ENCODE measurements at places on chromosomes 12 and 14.

DNA sequence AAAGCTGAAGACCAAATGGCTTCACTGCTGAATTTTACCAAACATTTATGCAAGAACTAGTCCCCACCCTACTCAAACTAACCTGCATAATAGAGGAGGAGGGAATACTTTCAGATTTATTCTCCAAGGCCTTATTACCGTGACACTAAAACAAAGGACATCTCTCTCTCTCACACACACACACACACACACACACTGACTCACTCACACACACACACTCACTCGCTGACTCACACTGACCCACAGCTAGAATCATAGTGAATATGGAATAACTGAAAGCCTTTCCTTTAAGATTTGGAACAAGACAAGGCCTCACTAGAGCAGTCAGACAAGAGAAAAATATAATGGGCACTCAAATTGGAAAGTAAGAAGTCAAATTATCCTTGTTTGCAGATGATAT is 1014.1 kb downstream of the TMTC2 start:
- no peak for DNase-seq

DNA sequence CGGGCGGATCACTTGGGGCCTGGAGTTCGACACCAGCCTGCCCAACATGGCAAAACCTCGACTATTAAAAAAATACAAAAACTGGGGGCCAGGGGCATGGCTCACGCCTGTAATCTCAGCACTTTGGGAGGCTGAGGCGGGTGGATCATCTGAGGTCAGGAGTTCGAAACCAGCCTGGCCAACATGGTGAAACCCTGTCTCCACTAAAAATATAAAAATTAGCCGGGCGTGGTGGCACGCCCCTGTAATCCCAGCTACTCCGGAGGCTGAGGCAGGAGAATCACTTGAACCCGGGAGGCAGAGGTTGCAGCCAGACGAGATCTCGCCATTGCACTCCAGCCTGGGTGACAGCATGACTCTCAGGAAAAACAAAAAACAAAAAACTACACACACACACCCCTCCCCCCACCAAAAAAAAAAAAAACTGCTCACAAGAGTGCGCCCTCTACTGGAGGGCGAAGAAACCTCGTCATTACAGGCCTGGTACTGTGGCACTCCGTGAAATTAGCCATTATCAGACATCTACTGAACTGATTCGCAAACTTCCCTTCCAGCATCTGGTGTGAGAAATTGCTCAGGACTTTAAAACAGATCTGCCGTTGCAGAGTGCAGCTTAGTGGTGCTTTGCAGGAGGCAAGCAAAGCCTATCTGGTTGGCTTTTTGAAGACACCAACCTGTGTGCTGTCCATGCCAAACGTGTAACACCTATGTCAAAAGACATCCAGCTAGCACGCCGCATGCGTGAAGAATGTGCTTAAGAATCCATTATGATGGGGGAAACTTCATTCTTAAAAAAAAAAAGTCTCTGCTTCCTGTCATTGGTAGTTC is 7.7 kb downstream of the PPP1R3E start:
- DNase-seq, result peak; percentile 27

- DNase-seq, result no peak
Measured at GRCh38 chr14:45906257-45906656, 653.3 kb upstream of the MIS18BP1 start.

- no peak for DNase-seq
Measured at GRCh38 chr12:572532-572899, 90.7 kb downstream of the NINJ2 start.

GRCh38 chr12:56040151-56040550 is 1.6 kb upstream of the RPS26 start:
- no peak for DNase-seq

DNA sequence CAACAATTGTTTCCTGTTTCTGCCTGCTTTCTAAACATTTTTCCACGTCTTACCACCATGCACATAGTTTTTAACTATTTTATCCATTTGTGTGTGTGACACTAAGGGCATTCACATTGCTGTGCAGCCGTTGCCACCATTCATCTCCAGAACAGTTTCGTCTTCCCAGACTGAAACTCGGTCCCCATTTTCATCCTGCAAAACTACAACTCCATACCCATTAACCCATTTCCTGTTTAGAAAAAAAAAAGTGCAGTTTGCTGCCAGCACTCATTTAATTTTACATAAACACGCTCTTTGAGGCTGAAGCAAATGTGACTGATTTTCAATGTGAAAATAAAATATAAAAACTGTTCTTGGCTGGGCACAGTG is 15.5 kb downstream of the UBC start:
- DNase-seq, result no peak

Data from stimulated activated CD4-positive, alpha-beta T cell treated with anti-CD3 and anti-CD28 coated beads, Interleukin-4, amount 100 ng/mL, for 48 hours (primary cell).